ENCODE measurements at places on chromosomes 6 and 20.
A peak's percentile ranks its signal among the peaks of the same experiment; 100 is the strongest.

GRCh38 chr20:54692168-54692887 lies 216.9 kb downstream of the DOK5 start:
- DNase-seq: no peak

- no peak for DNase-seq
These were observed 64.9 kb upstream of the UTRN start for GRCh38 chr6:144220031-144220790.

DNA sequence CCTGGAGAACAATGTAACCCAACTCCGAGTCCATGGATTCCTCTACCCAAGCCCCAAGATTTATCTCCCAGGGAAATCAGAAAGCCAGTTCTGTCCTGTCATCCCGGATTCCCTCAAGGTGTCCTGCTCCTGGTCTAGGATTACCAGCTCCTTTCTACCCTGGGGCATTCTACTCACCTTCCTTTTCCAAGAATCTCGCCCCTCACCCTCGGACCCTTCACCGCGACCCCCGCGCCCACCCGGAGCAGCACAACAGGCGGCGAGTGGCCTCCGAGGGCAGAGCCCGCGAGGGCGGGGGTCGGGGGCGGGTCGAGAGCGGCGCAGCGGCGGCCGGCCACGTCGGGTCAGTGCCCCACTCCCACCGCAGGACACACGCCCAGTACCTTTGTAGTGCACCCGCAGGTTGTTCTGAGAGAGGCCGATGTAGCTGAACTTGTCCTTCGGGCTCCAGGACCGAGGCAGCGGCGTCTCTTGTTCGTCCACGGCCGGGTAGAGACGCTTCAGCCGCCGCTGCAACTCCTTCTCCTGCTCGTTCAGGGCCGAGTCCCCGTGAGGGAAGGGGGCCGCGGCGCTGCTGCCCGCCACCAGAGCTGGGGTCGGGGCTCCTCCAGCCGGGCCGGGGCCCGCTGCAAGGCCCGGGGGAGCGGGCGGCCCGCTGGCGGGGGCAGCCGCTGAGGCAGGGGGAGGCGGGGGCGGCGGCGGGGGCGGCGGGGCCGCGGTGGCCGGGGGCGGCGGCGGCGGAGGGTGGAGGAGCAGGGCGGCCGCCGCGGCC lies 897 bp downstream of the RANBP9 start:
- no peak for DNase-seq

GRCh38 chr20:19673575-19673974 lies 84.5 kb upstream of the RIN2 start:
- DNase-seq: no peak

- peak; percentile 35 for DNase-seq
These were observed 35.0 kb downstream of the FOXF2 start for GRCh38 chr6:1424306-1424927.

DNA sequence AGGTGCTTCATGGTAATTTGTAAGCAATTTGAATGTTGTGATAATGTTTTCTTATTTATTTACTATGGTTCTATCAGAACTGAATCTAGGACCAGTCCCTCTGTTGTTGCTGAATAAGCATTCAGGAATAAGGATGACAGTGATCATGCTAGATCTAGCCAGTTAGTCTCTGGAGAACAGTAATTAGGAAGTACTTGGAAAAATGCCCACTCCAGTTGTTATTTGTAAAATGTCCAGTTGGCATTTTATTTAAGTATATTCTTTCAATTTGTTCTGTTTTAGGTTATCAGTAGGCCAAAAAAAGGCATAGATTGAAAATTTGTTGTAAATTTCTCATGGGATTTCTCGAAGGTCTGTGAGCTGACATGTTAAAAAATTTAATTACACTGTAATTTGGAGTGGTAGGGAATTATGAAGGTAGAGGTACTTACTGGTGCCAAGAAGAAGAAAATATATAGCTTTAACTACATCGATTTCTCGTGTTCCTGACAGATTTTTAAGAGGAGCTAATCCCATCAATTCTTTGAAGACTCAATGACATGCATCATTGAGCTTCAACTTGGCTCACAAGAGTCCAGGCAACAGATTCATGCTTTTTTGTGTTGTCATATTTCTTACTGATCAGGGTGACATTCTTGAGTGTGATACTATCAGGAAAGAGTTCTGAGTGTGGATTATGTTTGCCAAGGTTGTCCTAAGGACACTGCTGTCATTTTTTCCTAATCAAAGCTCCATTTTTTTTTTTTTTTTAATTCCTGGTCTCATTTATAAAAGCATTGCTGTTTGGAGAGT lies 177.3 kb downstream of the CARMIL1 start:
- DNase-seq: no peak

DNA sequence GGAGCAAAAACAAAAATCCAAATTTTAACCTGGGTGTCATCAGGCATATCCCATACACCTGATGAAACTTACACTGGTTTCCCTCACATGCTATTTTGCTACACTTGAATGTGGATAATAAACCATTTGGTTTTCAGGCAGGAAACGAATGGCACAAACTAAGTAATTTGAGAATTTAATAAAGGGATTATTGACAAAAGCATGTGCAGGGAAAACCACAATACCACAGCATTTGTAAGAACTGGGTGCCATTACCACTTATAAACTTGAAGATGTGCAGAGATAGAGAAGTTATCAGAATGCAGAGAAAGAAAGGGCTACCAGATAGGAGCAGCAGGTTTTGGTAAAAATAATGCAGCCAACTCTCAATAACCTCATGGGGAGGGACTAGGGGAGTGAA lies 151.2 kb downstream of the RFX6 start:
- no peak for DNase-seq

- DNase-seq: no peak
These were observed 54.4 kb downstream of the DTNBP1 start for GRCh38 chr6:15608396-15608795.

DNA sequence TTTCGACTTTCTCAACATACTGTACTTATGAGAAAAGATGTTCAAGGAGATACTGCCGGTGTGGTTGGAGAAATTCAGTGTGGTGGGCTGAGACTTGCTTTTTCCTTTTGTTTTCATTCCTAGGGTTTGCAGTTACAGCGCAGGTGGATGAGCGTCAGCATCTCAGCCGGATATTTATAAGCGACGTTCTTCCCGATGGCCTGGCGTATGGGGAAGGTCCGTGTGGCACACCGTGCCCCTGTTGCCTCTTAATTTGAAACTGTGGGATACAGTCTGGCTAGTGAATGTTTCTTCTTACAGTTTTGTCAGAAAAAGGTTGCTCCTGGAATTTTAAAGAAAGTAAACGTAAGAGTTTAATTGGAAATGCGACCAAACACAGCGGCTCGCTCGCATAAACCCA lies 81.7 kb upstream of the CLDN20 start:
- no peak for DNase-seq

DNA sequence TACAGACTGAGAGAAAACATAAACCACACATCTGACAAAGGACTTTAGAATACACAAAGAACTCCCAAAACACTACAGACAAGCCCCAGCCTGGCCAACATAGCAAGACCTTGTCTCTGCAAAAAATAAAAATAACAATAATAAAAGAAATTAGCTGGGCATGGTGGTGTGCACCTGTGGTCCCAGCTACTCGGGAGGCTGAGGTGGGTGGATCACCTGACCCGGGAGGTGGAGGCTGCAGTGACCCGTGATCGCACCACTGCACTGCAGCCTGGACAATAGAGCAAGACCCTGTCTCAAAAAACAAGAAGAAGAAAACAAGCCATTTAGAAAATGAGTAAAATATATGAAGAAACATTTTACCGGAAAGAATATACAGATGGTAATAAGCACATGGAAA lies 13.1 kb downstream of the SDCBP2 start:
- DNase-seq: no peak

- DNase-seq: no peak
These were observed 47.6 kb downstream of the ZDHHC14 start for GRCh38 chr6:157428427-157429202.

DNA sequence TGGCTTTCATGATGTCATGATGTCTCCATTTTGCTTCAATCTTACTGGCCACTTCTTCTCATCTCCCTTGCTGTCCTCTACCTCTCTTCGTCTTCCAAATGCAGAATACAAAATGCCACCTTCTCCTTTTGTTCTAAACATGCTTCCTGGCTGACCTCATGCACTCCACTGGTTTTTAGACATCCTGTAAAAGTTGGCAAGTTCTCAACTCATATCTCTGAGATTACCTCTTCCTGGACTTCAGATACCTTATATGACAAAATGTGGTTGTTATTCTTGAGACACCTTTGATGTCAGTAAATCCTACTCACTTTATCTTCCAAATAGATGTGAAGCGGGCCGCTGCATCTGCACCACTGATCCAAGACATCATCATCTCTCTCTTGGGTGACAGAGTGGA lies 212.7 kb upstream of the FOXA2 start:
- DNase-seq: no peak

DNA sequence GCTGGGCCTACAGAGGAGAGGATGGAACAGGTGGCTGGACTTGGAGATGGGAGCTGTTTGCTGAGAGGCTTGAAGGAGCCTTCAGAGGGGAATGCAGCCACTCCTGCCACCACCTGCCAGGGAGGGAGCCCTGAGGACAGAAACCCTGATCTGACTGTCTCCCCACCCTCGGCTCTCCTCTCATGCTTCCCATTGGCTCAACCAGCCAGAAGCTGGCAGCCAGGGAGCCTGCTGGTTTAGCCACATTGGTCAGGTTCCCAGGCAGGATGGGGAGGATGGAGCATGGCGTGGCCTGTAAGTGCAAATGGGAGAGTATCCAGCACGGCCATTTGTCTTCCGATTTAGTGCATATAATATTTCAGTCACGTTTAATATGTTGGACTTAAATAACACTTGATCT lies 12.8 kb downstream of the TREM1 start:
- no peak for DNase-seq

DNA sequence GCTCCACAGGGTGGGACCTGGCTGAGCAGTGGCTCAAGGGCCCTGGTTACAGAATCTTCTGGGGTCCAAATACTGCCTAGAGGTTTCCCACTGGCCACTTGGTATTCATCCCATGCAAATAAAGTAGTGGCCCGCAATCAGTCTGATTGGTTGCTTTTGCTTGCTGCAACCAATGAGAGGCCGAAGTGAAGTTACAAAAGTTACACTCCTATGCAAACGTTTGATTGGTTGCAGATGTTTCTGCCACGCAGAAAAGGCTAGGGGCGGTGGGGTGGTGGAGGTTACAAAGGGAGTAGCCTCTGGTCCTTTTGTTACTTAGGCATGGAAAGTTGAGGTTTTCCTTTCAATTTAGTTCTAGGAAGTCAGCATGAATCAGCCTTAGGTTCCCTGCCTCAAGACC lies 3.6 kb upstream of the NHLRC1 start:
- no peak for DNase-seq

- DNase-seq: no peak
These were observed 21.3 kb upstream of the HLA-DRB5 start for GRCh38 chr6:32551410-32551809.

DNA sequence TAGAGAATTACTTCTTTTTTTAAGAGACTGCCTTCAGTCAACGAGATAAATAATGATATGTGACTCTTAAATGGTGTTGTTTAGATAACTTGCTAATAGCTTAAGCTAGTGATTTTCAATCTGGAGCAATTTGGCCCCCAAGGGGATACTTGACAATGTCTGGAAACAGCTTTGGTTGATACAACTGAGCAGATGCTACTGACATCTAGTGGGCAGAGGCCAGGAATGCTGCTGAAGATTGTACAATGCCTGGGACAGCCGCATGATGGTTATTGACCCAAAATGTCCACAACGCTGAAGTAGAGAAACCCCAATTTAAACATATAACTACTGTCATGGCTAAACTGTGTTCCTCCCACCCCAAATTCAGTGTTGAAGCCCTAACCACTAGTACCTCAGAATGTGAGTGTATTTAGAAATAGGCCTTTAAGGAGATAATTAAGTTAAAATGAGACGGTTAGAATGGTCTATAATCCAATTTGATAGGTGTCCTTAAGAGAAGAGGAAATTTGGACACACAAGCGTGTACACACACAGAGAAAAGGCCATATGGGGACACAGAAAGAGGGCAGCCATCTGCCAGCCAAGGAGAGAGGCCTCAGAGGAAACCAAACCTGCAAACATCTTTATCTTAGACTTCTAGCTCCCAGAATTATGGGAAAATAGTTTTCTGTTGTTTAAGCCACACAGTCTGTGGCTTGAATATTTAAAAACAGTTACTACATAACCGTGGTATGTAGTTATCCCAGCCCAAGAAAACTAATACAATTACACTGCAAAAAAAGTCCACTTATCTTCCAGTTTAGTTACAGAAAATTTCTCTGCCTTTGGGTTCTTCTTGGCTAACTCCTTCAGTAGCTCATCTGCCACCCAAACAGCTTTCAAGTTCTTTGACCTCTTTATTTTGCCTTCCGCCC lies 22.2 kb downstream of the RWDD2A start:
- peak; percentile 59 for DNase-seq

- DNase-seq: no peak
These were observed 51.0 kb upstream of the TCF21 start for GRCh38 chr6:133837801-133838349.

DNA sequence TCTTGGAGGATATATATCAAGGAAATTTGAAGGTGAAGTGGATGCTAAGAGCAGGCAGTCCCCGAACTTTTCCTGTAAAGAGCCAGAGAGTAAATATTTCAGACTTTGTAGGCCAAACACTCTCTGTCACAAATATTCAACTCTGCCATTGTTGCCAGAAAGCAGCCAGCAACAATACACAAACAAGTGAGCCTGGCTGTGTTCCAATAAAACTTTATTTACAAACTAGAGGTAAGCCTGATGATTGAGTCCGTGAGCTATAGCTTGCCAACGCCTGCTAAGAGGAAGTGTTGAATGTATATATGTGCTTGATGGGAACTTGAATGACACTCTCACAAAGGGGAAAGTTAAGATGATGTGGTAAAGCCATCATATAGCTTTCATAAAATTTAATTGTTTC lies 166.0 kb upstream of the PLN start:
- DNase-seq: no peak

DNA sequence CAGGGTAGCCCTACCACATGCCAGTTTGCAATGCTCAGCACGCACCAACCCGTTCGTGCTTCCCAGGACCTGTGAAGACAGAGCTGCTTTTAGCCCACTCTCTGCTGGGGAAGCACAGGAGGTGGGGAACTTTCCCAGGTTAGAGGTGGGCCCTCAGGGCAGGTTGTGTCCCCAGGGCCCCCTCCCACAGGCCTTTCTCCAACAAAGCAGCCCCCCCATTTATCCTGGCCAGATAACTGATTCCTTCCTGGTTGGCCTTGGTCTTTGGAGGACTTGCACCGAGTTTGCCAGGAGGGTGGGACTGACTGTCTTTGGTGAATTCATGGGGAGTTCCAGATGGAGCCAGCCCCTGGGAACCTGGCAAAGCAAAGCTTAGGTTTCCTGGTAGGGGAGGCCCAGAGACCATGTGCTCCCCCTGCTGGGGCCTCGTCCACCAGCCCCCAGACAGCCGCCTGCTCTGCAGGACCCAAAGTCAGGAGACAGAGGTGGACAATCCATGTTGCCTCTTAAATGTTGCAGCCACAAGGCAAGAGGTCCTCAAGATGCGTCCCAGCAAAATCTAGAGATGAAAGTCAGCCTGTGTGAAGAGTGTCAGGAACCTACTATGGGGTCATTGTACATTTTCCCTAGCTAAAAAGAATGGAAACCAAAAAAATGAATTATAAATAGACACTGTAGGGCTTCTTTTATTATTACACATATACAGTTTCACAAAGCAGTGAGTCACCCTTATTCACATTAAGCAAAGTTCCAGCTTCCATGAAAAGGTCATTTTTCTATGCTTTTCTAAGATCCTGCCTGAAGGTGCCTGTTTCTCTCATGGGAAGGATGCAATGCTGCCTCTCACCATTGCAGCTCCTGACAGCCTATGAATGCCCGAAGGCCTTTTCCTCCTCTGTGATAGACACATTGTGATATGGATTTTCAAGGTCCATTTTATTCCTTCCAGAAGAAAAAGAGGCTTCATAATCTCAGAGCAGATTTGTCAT lies 497.8 kb downstream of the PREX1 start:
- no peak for DNase-seq

- no peak for DNase-seq
These were observed 27.9 kb upstream of the RTF2 start for GRCh38 chr20:56440346-56441007.
